T-cell (primary cell): ENCODE measurements at places on chromosomes 4 and X.

DNA sequence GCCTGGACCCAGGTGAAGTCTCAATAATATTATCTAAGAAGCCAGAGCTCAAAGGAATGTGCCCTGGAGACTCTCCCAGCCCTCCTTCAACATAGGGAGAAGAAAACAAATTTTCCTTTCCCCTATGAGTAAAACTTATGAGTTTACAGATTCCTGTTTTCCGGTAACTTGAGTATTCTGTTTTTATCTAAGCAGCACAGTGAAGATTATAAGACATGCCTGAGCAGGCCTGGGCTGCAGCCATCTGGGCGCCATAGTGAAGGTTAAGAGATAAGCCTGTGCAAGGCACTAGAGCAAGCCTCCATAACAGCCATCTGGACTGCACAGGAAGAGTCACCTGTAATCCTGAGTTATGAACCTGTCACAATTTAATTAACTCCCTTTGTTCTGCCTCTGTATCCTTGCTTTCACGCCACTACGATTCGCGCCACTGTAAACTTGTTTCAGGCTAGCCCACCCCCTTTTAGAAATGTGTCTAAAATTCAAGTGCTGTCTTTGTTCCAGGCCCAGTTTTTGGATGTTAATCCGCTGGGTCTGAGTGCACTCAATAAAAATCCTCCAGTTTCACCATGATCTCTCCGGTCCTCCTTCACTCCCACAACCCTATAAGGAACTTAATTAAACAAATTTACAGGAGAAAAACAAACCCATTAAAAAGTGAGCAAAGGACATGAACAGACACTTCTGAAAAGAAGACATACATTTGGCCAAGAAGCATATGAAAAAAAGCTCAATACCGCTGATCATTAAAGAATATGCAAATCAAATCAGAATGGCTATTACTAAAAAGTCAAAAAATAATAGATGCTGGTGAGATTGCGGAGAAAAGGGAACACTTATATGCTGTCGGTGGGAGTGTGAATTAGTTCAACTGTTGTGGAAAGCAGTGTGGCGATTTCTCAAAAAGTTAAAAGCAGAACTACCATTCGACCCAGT, 189.5 kb downstream of the APBB2 start:
- no peak overlapping the region for H3K4me3 ChIP-seq
- no peak for DNase-seq
- H3K4me1 ChIP-seq: no peaks in the 10 kb centered on the region
- no peaks in the 10 kb centered on the region for H3K36me3 ChIP-seq
- no peaks in the 10 kb centered on the region for H3K27me3 ChIP-seq

DNA sequence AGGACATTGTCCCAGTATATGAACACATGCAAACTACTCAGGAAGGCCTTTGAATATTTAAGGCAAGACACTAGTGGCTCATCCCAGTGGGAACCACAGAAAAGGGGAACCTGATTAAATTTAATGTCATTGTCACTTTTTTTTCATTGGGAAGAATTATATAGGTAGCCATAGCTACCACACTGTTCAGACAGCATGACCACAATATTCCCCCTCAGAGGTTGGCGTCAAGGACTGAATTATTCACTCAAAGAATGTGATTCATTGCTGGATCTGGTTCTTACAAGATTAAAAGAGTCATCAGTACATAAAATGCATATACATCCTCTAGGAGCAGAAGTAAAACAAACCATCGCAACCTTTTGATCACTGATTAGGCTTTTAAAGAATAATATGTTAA, 92.0 kb upstream of the SMARCAD1 start:
- no peaks in the 10 kb centered on the region for H3K36me3 ChIP-seq
- no peak for DNase-seq
- no peaks in the 10 kb centered on the region for H3K4me1 ChIP-seq
- H3K27me3 ChIP-seq: no peaks in the 10 kb centered on the region
- no peak overlapping the region for H3K27ac ChIP-seq
- H3K4me3 ChIP-seq: no peak overlapping the region

DNA sequence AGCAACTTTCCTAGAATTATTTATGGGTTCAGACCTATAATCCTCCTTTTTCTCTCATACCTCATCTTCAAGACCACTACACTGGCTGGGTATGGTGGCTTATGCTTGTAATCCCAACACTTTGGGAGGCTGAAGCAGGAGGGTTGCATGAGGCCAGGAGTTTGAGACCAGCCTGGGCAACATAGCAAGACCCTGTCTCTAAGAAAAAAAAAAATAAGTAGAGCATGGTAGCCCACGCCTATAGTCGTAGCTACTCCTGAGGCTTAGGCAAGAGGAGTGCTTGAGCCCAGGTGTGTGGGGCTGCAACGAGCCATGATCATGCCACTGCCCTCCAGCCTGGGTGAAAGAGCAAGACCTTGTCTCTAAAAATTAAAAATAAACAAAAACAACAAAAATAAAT, 832.4 kb downstream of the PCDH18 start:
- no peak for DNase-seq
- no peak overlapping the region for H3K27ac ChIP-seq
- H3K4me1 ChIP-seq: no peaks in the 10 kb centered on the region
- H3K4me3 ChIP-seq: no peak overlapping the region
- H3K27me3 ChIP-seq: no peaks in the 10 kb centered on the region

DNA sequence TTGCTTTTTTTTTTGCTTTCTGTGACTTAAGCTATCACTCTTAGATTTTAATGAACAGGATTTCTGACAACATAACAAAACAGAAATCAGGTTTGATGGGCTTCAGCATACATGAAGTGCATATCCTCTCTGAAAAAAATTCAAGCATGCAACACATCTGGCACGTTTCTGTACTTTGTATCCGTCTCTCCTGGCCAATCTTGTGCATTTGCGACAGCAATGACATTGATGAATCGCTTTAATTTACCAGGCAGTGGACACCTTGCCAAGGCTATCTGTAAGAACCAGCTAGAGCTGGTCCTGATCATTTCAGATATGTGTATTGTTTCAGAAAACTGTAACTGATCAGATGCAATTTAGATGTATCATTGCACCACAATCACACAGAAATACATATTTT, 93.3 kb downstream of the CCSER1 start:
- no peaks in the 10 kb centered on the region for H3K27me3 ChIP-seq
- no peaks in the 10 kb centered on the region for H3K36me3 ChIP-seq
- no peak overlapping the region for H3K4me3 ChIP-seq
- H3K27ac ChIP-seq: no peak overlapping the region

GRCh38 chrX:3820167-3820566, 106.7 kb upstream of the PRKX start:
- H3K4me1 ChIP-seq: no peaks in the 10 kb centered on the region
- no peak for DNase-seq
- H3K27ac ChIP-seq: no peak overlapping the region
- no peaks in the 10 kb centered on the region for H3K36me3 ChIP-seq

DNA sequence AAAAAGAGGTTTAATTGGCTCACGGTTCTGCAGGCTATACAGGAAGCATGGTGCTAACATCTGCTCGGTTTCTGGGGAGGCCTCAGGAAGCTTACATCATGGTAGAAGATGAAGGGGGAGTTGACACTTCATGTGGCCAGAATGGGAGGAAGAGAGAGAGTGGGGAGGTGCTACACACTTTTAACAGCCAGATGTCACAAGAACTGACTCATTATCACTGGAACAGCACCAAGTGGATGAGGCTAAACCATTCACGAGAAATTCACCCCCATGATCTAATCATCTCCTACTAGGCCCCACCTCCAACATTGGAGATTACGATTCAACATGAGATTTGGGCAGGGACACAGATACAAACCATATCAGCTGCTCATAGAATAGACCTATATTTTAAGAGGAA, 255.8 kb downstream of the OPHN1 start:
- H3K4me3 ChIP-seq: no peak overlapping the region
- DNase-seq: no peak
- H3K27me3 ChIP-seq: no peaks in the 10 kb centered on the region
- H3K4me1 ChIP-seq: no peaks in the 10 kb centered on the region
- no peak overlapping the region for H3K27ac ChIP-seq
- no peaks in the 10 kb centered on the region for H3K36me3 ChIP-seq

- DNase-seq: no peak
- peaks cover 13% of the 10 kb centered on the region for H3K4me1 ChIP-seq
- H3K27ac ChIP-seq: peak overlapping the region; percentile 83
- H3K36me3 ChIP-seq: peaks cover 10% of the 10 kb centered on the region
- H3K4me3 ChIP-seq: no peak overlapping the region
These were observed 1.0 kb upstream of the IGBP1 start for GRCh38 chrX:70132224-70132623.

DNA sequence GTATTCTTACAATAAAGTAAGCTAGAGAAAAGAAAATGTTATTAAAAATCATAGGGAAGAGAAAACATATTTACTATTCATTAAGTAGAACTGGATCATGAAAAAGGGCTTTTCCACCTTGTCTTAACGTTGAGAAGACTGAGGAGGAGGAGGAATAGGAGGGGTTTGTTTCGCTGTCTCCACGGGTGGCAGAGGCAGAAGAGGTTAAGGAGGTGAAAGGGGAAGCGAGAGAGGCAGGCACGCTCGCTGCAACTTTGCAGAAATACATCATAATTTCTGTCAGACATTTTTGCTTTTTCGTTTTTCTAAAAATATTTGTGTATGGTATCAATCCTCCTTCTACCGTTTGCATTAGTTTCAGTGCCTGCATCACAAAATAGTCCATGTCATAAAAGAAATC, 2375.1 kb upstream of the AGA start:
- H3K27me3 ChIP-seq: no peaks in the 10 kb centered on the region
- H3K4me1 ChIP-seq: no peaks in the 10 kb centered on the region
- H3K27ac ChIP-seq: no peak overlapping the region

DNA sequence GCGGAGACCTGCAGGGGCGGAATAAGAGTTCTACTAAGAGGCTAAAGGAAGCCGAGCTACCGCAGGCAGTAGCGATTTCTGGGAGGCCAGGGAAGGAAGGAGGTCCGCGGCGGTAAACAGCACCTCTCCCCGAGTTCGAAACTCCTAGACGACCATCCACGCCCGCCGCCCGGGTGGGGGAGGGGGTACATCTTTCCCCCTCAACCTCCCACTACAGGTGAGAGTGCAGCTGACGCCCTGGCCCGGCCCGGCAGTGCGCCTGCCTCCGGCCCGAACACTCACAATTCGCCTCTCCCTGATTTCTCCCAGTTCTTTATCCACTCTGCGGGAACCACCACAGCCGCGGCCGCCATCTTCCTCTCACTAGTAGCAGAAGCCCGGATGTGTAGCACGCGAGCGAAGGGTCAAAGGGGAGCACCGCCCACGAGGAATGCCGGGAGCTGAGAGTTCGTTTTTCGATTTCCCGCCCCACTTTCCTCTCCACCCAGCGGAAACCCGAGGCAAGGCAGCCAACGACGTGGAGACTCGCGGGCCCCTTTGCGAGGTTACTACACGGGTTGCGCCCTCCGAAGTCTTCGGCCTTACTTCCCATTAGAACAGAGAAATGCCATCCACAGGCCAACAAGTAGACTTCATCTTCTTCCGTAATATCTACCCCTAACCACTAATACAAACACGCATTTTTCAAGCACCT, at the start of gene THOC2:
THOC2 (minus strand) TSS at position 383 of the 694 bp plus-strand sequence; CDS start at position 353, 30 bp downstream.
- H3K27ac ChIP-seq: peak within 1 kb of the TSS; percentile 49
- H3K4me3 ChIP-seq: peak within 1 kb of the TSS; percentile 92
- peak; percentile 72 for DNase-seq
- peaks cover 15% of the 10 kb centered on the region for H3K4me1 ChIP-seq
- H3K36me3 ChIP-seq: no peaks in the 10 kb centered on the region

GRCh38 chr4:81471588-81472280, at the start of gene RASGEF1B:
Gene RASGEF1B, minus strand, starts transcription at chr4:81471907. Its CDS starts 12,399 bp downstream, at chr4:81459508.
- peak within 1 kb of the TSS; percentile 99 for H3K27ac ChIP-seq
- H3K4me1 ChIP-seq: peaks cover 29% of the 10 kb centered on the region
- H3K27me3 ChIP-seq: no peaks in the 10 kb centered on the region
- H3K4me3 ChIP-seq: peak within 1 kb of the TSS; percentile 92
- no peaks in the 10 kb centered on the region for H3K36me3 ChIP-seq

GRCh38 chr4:161225327-161225726, 938.5 kb downstream of the FSTL5 start:
- H3K4me3 ChIP-seq: no peak overlapping the region
- no peak for DNase-seq
- no peak overlapping the region for H3K27ac ChIP-seq
- no peaks in the 10 kb centered on the region for H3K4me1 ChIP-seq

DNA sequence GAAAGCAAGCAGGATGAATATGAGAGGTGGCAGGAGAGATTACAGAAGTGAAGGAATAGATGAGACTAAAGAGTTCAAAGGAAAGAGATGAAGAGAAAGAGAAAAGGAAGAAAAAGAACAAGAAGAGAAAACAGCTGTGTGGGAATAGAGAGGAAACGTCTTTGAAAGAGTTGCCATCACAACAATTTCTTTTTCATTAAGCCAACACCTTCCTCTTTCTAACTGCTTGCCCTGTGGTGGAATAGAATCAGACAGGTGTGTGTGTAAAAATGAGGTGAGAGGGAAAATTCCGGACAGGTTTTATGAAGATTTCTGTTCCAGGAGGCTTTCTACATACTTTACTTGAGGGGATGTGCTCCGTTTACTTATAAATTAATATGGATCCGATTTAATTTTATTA, 28.8 kb downstream of the DTHD1 start:
- peaks cover 13% of the 10 kb centered on the region for H3K4me1 ChIP-seq
- no peak overlapping the region for H3K4me3 ChIP-seq
- no peaks in the 10 kb centered on the region for H3K27me3 ChIP-seq
- H3K36me3 ChIP-seq: no peaks in the 10 kb centered on the region
- no peak for DNase-seq
- no peak overlapping the region for H3K27ac ChIP-seq

DNA sequence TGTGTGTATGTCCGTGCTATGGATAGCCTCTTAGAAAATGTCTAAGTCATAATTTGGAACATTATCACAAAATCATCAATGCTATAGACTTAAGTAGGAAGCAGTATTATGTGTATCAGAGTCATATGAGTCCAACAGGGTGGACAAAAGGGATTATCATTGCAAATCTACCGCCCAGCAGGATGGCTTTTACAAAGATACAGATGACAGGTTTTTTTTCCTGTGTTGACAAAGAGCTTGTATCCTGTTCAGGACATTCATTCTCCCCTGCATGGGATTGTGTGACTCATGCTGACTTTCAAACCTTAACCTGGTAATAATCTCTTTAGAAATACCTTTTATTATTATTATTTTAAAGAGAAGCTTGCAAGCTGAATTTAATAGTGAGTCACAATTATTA, 310.3 kb upstream of the GNPDA2 start:
- no peaks in the 10 kb centered on the region for H3K36me3 ChIP-seq
- no peak overlapping the region for H3K4me3 ChIP-seq
- H3K4me1 ChIP-seq: no peaks in the 10 kb centered on the region
- no peak for DNase-seq
- H3K27ac ChIP-seq: no peak overlapping the region
